ENCODE measurements at places on chromosomes 16 and 17.
A peak's percentile ranks its signal among the peaks of the same experiment; 100 is the strongest.

- DNase-seq: no peak
Observed at GRCh38 chr17:4467287-4467686, 31.4 kb upstream of the SPNS2 start.

- DNase-seq: no peak
Observed at GRCh38 chr17:50768346-50768761, 1.0 kb upstream of the ANKRD40CL start.

GRCh38 chr17:66412857-66413558 is 110.6 kb downstream of the PRKCA start:
- DNase-seq: no peak

- no peak for DNase-seq
Observed at GRCh38 chr16:19771796-19772195, 53.7 kb downstream of the IQCK start.

DNA sequence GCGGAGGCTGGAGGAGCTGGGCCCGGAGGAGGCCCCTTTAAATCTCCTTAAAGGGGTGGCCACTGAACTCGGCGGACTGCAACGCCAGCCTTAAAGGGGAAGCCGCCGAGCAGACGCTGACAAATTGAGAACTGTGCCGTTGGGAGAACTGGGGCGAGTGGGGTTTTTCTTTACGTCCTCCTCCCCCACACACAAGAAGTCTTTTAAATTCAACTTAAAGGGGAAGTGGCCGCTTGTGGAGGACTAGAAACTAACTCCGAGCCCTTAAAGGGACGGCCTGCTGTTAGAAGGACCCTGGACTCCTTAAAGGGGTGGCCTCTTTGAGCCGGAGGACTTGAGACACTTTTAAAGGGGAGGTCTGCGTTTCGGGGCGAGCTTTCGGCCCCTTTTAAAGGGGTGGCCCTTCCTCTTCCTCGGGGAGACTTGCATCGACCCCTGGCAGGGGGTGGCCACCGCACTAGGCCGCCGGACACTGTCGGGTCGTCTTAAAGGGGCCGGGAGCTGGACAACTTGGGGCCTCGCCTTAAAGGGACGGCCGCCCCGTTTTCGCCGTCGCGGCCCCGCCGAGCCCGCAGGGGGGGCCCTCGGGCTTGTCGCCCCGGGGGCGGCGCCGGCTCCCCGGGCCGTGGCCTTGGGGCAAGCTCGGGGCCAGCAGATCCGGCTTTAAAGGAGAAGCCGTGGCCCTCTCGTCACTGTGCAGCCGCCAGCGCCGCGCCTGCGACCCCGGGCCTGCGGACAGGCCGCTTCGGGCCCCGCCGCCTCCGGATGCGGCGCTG is 688 bp downstream of the FBRS start:
- peak; percentile 94 for DNase-seq

DNA sequence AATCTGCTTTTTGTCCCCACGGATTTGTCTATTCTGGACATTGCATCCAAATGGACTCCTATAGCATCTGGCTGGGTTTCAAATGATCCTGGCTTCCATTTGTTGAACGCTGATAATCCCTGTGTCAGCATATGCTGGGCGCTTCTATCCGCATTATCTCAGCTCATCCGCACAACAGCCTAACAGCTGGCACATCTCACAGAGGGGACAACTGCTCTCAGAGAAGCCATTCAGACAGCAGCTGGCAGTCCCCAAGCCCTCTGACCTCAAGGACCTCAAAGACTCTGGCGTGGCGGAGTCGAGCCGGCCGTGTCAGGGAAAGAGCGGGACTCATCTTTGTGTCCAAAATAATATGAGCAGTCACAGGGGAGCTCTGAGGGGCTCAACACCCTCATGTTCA is 82.3 kb downstream of the NT5M start:
- DNase-seq: no peak

GRCh38 chr16:1122398-1122765 is 26.3 kb upstream of the C1QTNF8 start:
- no peak for DNase-seq

Data from gastrocnemius medialis (tissue), 4 donors.